ENCODE measurements at places on chromosomes 5 and 9.

- no peak for DNase-seq
Measured at GRCh38 chr5:124461157-124461556, 285.3 kb downstream of the ZNF608 start.

- DNase-seq: no peak
Measured at GRCh38 chr5:72314571-72315172, 5.4 kb downstream of the MRPS27 start.

DNA sequence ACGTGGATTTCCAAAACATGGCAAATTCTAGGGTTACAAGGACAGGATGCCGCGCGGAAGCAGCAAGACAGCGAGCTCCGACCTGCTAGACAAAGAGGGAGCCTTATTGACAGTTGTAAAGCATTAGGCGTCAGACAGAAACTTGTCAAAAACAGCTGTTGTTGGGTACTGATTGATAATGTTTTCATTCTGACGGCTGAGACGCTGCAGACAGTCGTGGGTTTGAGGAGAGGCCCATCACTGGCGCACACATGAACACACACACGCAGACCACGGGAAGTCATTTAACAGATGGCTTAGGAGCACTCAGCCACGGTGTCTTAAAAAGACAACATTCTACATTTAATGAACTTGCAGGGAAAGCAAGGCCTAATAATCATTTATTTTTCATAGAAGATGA is 324.0 kb downstream of the NDUFS4 start:
- DNase-seq: no peak

DNA sequence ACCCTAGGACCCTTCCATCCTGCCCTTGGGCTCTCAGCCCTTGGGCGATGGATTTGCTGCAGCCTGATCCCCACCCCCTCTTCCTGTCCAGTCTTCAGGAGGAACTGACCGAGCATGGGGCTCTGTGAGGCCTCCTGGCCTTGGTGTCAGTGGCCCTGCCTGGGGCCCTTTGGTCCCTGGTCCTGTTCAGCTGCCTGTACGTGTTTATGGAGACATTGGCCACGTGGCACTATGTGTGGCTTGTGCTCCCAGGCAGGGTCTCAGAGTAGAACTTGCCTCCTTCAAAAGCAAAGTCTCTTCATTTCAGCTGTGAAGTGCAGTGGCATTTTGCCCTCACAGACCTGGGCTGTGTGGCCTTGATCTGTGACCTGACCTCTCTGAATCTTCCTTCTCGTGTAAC is 11.1 kb downstream of the FCN2 start:
- DNase-seq: no peak

DNA sequence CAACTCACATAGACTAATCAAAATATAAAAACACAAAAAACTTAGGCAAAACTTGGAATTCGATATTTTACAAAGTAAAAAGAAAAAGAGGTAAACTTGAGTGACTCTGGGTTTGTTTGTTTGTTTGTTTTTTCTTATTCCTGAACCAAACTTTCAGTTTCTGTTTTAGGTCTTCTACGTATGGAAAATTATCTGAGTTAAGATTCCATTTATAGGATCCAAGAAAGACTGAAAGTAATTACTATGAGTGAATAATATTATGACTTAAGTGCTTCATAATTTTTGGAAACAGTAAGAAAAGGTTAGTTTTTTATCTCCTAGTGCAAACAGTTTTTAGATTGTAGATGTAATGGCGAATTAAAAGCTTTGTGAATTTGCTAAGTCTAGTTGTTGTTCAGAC is 13.2 kb downstream of the ST8SIA4 start:
- DNase-seq: no peak

DNA sequence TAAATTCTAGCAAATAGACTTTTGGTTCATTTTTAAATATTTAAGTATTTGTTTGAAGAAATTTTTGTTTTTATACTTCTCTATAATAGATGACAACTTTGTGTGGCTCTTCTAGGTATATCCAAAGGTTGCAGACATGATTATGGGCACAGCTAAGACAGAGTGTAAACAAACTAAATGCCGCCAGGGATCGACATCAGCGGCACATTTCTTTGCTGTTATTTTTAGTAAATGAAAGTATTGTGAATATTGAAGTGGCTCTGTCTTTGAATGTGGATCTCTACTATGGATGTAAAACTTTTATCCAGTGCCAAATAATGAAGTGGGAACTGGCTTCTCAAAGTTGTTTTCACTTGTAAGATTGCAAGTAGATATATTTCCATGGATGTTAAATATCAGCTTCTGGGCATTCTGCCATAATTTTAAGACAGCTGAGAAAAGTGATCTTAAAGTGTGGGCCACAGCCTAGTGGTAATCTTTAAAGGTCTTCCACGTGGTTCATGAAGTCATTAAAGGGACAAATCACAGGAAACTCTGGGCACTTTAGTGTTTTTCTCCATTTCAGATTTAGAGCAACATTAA is 589.9 kb downstream of the ZNF608 start:
- DNase-seq: no peak

DNA sequence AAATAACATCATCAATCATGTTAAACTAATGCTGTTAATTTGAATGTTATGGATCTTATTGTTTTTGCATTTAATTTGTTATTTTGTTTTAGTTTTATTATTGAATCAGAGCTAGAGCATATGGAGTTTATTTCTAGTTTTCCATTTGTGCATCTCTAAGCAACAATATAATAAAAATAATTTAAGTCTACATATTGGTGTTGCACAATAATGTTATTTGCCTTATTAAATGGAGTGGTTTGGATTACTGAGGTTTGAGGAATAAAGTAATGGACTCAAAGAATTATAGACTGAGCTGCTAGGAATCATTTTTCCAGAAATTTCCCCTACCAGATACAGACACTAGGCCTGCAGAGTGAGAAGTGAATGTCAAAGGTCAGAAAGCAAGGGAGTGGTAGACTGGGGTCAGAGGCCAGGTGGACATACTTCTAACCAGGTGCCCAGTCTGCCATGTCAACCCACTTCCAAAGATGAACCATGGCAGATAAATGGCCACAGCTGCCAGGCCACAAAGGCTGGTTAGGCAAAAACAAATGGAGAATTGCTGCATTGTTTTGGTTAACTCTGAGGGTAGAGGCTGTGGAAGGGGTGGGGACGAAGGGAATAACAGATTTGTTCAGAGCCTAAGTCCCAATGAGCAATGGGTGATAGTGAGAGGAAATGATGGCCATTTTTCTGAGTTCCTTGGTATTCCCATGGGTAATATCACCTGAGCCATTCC is 113.1 kb downstream of the FBXL7 start:
- no peak for DNase-seq
